ENCODE measurements at places on chromosomes 7 and 10. TPM values are rescaled to one million over a fixed set of nuclear protein-coding genes. Genes with fewer than 3 reads are reported as not detected.

DNA sequence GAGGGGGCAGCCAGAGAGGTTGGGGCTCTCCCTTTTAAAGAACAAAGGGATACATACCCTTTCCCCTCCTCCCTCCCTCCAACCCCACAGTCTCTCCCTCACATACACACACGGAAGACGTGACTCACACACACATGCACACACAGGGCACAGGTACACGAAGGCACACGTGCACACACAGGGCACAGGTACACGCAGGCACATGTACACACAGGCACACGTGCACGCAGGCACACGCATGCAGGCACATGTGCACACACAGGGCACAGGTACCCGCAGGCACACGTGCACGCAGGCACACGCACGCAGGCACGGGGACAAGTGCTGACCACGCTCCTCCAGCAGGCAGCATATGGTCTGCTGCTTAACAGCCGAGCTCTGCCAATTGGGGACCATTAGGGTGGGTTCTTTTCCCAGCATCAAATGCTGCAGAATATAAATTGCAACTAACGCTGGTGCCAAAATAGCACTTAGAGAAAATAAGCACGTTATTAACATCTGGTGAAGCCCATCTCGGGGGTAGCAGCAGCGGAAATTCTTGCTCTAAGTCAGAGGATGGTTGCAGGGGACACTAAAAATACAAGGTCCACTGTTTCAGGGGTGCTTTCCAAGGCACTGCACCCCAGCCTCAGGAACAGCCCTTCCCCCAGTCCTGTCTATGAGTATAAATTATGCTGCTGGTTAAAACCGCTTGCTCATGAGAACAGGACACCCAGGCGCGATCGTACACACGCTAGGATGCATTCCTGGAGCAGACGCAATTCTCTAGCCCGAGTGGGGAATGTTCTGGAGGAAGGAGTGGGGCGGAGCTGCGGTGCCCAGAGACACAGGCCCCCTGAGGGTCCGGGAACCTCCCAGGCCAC is 55.2 kb upstream of the TNRC18 start:
- DNase-seq, result no peak

DNA sequence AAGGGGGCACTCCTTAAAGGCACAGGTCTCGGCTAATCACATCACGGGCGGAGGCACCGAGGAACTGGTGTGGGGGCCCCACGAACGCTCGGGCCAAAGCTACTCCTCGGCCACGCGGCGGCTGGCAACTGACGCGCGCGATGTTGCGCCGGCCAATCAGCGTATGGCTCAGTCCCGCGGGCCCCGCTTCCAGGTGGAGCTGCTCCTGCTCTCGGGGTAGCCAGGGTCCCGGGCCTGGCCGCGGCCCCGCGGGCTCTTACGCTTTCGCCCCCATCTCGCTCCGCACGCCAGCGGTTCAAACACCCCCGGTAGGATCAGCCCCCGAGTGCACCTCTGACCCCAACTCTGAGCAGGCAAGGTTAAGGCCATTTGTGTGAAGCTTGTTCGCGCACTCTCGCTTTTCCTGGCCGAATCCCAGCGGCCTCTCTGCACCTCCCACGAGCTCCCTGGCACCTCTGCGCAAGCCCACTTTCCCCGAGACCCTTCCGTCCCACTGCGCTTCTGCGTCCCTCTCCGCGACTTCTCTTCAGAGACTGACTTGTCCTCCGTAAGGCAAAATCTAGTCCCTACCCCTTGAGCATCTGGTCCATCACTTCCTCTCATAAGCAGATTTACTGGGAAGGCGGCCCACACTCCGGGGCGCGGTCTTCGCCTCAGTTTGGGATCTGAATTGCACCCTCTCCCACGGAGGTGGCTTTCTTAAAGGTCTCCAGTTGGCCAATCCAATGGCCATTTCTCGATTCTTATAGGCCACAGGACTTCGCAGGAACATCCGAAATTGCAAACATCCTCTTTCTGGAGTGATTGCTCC is 200.9 kb upstream of the TBX20 start:
- no peak for DNase-seq

DNA sequence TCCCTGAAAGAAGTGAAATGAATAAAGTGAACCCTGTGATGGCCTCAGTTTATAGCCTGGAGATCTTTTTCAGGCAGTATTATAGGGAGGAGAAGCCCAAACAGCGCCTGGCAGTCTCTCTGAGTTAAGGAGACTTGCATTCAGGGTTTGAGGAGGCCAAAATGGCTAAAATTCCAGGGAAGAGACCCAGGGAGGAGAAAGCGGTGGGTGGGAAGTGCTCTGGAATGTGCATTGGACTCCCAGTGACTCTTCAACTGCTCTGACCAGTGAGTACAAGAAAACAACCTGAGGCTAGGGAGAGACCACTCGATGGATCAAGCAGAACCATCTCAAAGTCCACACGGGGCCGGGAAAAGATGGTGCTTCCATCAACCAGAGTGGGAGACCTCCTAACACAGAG is 35.3 kb upstream of the EPHB6 start:
- DNase-seq, result no peak

DNA sequence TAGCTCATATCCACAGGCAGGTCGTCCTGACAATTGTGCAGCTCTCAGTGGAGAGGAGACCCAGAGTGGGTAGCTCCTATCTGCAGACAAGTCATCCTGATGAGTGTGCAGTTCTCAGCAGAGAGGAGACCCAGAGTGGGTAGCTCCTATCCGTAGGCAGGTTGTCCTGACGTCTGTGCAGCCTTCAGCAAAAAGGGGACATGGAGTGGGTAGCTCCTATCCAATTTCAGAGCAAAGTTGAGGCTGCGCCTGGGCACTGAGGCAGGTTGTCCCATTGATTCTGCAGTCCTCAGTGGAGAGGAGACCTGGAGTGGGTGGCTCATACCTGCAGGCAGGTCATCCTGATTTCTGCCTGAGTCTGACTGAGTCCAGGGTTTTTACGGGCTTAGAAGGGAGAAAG is 111.8 kb downstream of the HPSE2 start:
- DNase-seq, result no peak

GRCh38 chr10:43845121-43845520 is 196.4 kb upstream of the ZNF32 start:
- no peak for DNase-seq

TACR2 gene
- not detected for total RNA-seq

DNA sequence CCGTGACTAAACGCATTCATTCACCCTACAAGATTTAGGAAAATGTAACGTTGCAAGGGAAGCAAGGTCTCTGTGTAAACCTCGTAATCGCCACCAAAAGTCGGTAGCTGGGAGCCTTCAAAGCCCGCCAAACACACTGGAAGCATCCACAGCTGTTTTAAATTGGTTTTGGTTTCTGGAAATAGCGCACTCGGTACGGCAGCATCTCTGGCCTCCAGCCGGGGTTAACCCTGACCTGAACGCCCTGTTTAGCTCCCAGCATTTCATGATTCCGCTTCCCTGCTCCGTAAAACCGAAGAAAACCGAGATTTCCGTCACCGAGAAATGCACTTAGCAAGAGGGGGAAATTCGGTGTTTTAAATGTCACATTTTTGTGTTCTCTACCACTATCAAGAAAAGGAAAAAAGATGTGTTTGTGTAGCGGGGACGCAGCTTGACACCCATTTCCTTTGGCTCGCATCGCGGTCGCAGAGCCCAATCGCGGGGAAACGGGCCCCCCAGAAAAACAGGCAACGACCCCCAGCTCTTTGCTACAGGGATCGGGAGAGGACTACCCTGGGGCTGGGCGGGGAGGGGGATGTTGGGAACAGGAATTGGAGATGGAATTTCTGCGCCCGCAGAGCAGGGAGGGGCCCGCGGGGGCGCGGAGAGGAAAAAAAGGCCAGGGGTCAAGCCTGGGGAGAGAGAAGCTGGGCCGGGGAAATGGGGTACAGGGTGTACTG is 646 bp downstream of the SGCE start:
- peak; percentile 5 for DNase-seq

CRPPA gene
- total RNA-seq, result 0.86 TPM

DNA sequence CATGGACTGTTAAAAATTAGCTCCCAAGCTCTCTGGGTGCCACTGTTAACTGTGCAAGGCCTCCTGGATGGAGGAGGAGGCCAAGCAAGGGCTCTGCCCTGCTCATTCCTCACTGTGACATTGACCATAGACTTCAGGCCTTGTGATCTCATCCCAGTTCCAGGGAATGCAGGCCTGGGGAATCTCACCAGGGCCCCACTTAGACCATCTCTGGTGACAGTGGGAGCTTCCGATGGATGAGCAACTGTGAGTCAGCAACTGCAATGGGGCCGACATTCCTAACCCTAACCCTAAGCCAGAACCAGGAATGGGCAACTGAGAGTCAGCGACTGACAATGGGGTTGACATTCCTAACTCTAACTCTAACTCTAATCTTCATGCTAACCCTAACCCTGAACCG is 50.4 kb upstream of the MSMB start:
- DNase-seq, result no peak

GRCh38 chr7:98968621-98969020 is 90.3 kb downstream of the TRRAP start:
- no peak for DNase-seq

DNA sequence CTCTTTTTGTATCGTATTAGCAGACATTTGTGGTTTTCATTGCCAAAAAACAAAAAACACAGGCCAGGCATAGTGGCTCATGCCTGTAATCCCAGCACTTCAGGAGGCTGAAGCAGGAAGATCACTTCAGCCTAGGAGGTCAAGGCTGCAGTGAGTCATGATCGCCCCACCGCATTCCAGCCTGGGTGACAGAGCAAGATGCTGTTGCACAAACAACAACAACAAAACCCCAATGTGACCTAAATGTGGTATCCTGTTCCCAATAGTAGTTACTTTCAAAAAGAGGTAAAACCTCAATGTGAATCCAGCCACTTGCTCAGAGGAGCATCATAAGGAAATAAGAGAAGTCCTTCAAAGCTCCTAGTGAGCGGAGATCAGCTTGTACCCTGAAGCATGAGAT is 45.8 kb upstream of the SKAP2 start:
- DNase-seq, result no peak

GRCh38 chr7:149772956-149773434 is 393 bp downstream of the ZNF467 start:
- peak; percentile 42 for DNase-seq

DNA sequence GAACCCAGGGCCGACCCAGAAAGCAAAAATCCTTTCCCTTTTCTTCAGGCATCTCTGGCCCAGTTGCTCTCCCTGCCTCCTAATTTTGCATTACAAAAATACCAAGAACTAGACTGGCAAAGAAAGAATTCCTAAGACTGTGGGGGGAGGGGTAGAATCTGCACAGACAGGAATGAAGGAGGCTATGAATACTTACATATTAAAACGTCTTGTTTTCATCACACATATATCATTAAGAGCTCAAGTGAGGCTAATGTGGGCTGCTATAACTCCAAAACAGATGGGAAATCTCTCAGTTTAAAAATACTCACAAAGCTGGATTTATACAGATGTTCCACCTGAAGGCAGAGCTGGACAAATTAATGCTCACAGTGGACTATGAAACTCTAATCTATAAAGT is 29.2 kb upstream of the MKX start:
- DNase-seq, result no peak

- no peak for DNase-seq
Observed at GRCh38 chr10:130740915-130741750, 570.4 kb downstream of the TCERG1L start.

GRCh38 chr7:77199013-77199966 is at the start of gene FGL2:
TSS of gene FGL2 (minus strand) at chr7:77199819. CDS start at chr7:77199793, 26 bp downstream.
- DNase-seq, result peak; percentile 18

DNA sequence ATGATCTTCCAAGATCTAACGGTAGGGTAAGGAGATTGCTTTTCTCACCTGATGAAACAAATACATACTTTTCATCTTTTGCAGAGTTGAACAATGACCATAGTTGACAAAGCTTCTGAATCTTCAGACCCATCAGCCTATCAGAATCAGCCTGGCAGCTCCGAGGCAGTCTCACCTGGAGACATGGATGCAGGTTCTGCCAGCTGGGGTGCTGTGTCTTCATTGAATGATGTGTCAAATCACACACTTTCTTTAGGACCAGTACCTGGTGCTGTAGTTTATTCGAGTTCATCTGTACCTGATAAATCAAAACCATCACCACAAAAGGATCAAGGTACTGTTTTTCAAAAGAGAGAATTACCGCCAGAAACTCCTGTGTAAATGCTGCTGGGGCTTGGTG is 79.9 kb downstream of the ANKRD61 start:
- DNase-seq, result no peak

GRCh38 chr10:310976-311639 is 175.9 kb downstream of the ZMYND11 start:
- no peak for DNase-seq

- no peak for DNase-seq
Observed at GRCh38 chr7:49403844-49404243, 369.6 kb upstream of the VWC2 start.

RADIL gene
- 0.53 TPM for total RNA-seq

DNA sequence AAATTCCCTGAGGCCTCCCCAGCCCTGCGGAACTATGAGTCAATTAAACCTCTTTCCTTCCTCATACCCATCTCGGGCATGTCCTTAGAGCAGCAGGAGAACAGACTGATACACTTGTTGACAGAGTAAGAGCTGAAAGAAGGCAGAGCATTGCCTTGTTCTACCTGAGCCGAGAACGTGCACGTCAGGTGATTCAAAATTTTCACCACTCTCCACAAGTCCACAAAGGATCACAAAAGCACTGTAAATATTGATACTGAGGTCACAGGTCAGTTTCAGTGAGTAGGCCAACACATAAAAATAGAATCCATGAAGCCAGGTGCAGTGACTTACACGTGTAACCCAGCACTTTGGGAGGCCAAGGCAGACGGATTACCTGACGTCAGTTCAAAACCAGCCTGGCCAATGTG is 27.8 kb downstream of the DCLRE1C start:
- no peak for DNase-seq

GRCh38 chr10:121753726-121754476 is 155.7 kb upstream of the FGFR2 start:
- DNase-seq, result peak; percentile 17

TAS2R5 gene
- total RNA-seq, result 1.3 TPM

GRCh38 chr10:132293813-132294520 is 13.8 kb downstream of the STK32C start:
- no peak for DNase-seq

DNA sequence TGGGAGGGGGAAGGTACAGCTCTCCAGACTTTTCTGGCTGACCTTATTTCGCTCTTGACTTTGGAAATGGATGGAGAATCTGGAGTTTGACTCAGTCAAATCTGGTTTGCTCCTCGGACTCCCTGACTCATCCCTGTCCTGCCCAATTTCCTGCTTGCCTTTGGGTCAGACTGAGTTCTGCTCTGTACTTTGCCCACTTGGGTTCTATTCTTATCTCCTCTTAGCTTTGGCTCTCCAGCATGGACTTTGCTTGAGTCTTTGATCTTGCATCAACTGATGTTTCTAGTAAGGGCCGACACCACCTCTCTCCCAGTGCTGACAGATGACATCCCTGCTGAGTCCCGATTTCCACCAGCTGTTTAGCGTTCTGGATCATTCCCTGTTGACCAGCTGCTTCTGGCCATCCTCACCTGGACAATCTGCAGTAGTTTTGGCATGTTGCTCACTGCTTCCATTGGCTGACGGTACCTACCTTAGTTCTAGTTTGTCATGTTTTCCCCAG is 335.3 kb downstream of the SUGCT start:
- DNase-seq, result no peak

- DNase-seq, result no peak
Observed at GRCh38 chr7:140053812-140054539, 8.8 kb downstream of the PARP12 start.

GIMAP4 gene
- total RNA-seq, result 114 TPM

GRCh38 chr7:83519240-83519639 is 129.7 kb downstream of the SEMA3E start:
- no peak for DNase-seq

- no peak for DNase-seq
Observed at GRCh38 chr7:151461096-151461941, 21.4 kb upstream of the CRYGN start.

SAMD9 gene
- 7.1 TPM for total RNA-seq
